ENCODE measurements at places on chromosomes 2 and 18.
A peak's percentile ranks its signal among the peaks of the same experiment; 100 is the strongest.

DNA sequence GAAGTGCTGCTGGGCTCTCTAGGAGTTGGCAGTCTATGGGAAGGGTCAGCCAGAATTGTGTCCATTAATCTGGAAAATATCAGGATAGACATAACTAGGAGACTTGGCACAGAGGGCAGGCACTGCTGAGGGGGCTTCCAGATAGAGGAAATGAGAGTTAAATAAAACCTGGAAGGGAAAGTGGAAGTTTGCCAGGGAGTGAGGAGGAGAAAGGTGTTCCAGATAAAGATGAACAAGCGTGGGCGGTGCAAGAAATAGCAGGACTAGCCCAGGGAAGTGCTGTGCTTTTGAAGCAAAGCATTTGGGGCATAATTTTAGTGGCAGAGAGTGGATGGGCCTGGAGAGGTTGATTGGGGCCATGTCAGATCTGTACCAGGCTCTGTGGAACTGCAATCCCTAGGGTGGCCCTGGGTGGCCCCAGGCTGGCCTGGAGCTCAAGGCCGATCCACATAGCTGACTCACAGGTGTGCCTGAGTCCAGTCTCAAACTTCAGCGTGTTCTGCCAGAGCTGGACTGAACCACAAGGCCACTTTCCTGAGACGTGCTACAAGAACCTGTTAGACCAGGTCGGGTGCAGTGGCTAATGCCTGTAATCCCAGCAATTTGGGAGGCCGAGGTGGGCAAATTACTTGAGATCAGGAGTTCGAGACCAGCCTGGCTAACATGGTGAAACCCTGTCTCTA lies 26.9 kb downstream of the GALM start:
- DNase-seq = no peak

- DNase-seq = no peak
Observed at GRCh38 chr2:215751200-215751910, 262.0 kb downstream of the MREG start.

GRCh38 chr2:221420245-221420644 lies 151.9 kb downstream of the EPHA4 start:
- no peak for DNase-seq

DNA sequence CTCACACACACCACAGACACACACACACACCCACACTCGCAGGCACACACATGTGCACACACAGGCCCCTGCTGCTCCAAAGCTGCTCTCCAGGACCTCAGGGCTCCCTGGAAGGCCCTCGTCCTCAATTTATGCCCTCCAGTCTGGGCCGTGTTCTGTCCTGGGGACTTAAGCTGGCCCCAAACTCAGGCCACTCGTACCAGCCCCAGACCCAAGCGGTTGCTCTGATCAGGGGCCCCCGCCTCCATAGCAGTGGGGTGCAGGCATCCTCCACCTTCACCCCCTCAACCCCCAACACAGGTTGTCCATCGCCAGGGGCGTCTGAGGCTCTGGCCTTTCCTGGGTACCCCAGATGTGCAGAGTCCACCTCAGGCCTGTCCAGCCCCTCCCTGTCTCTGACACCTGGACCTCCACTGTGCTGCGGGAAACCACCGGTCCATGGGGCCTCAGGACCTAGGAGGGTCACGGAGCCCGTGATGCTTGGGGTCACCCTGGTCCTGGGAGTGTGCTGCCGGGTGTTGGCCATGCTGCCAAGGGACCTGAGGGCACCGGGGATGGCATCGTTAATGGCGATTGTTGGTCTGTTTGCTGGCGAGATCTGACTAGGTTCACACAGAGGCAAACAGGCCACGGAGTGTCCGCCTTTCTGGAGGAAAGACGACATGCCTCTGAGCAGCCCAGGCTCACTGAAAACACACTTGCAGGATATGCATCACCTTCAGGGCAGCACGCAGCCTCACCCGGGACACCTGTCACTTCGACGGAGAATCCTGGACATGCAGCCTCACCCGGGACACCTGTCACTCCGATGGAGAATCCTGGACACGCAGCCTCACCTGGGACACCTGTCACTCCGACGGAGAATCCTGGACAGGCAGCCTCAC lies 155.6 kb downstream of the NDUFA10 start:
- DNase-seq = no peak

GRCh38 chr2:38473333-38474005 lies 96.4 kb upstream of the ATL2 start:
- DNase-seq = no peak

DNA sequence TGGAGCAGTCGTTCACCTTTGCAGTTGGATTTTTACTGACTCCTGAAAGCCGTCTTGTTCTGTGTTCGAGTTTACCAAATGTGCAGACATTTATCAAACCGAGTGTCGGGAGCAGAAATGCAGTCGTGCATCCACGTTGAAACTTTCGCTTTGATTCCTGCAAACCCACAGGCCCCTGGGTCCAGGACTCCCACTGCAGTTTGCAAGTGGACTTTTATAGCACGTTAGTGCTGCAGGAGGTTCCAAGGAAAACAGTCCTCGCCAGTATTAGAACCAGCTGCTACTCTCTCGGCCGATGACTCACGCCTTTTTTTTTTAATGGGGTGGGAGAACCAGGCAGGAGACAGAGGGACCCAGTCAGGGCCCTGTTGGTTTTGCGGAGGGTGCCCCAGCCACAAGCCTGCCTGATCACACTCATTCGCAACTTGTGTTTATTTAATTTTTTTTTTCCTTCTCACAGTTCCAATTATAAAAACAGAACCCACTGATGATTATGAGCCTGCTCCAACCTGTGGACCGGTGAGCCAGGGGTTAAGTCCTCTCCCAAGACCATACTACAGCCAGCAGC lies 90.1 kb downstream of the NFATC1 start:
- DNase-seq = no peak

DNA sequence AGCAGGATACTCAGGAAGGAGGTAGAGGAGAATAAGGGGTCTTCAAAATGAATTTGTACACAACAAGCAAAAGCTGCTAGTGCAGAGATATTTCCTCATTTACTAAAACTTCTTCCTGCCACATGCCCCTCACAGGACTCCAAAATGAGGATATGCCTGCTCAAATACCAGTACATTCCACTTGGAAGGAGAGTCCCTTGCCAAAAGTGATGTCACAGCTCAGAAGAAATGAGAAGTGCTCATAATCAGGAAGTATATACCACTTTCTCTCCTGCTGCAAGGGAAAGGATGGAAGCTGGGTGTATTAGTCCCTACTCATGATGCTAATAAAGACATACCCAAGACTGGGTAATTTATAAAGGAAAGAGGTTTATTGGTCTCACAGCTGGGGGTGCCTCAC lies 87.7 kb upstream of the FSHR start:
- no peak for DNase-seq

DNA sequence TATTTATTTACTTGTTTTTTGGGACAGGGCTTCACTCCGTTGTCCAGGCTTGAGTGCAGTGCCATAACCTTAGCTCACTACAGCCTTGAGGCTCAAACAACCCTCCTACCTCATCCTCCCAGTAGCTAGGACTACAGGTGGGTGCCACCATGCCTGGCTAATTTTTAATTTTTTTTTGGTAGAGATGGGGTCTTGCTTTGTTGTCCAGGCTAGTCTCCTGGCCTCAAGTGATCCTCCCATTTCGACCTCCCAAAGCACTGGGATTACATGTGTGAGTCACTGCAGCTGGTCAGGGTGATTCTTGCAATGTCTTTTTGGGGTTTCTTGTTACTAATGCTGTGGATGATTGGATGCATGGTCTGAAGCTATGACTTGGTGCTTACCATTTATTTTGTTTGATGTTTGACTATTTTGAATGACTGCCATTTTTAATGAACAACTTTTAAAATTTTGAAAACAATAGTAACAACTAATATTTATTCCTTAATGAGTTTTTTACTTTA lies 6.5 kb downstream of the CERS6 start:
- DNase-seq = no peak

GRCh38 chr18:58559427-58560186 lies 69.3 kb downstream of the ALPK2 start:
- DNase-seq = no peak

DNA sequence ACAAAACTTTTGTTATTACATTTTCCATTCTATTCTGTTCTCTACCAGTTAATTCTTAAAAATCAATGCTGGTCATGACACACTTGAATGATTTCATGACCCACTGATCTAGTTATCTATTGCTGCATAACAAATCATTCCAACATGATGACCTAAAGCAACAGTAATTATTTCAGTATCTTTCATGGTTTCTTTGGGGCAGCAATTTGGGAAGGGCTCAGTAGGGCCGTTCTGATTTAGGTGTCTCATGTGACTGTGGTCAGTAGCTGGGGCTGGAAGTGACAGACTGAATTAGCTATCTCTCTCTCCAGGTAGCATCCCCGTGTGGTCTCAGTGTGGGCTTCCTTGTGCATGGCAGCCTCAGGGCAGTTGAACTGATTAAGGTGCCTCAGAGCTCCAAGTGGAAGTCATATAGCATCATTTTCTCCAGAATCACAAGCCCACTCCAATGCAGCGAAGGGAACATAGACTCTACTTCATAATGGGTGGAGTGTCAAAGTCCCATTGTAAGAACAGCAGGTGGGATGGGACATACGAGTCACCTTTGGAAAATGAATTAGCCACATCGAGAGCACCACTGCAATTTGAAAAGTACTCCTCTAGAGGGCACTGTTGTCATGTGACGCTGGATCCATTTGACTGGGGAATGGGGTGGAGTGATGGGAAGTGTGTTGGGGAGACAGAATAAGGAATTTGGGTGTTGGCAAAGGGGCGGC lies 39.1 kb upstream of the FAM136A start:
- DNase-seq = peak; percentile 37

GRCh38 chr2:64692401-64692800 lies 38.7 kb upstream of the SERTAD2 start:
- DNase-seq = no peak

GRCh38 chr2:232420463-232421188 lies 14.0 kb downstream of the ALPG start:
- DNase-seq = peak; percentile 64

- DNase-seq = no peak
Observed at GRCh38 chr2:69805887-69806286, 23.6 kb upstream of the GMCL1 start.

GRCh38 chr2:190533968-190534309 lies 583 bp downstream of the NEMP2 start:
- DNase-seq = peak; percentile 63

DNA sequence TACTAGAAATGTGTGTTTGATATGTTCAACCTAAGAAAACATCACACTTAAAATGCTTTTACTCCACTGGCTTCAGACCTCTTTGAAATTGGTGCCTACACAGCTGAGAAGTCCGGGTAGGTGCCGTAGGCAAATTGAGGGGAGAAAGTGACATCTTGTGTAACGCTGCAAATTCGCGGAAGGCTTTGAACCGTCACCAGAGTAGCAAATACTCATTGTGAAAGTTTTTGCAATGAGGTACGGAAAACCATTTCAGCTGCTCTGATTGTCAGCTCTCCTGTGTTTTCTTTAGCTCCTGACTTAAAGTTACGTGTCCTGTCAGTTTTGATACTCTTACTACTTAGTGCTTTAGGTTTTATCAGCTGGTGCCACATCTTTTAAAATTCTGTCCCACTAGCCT lies 224.5 kb downstream of the FAM210A start:
- peak; percentile 61 for DNase-seq

DNA sequence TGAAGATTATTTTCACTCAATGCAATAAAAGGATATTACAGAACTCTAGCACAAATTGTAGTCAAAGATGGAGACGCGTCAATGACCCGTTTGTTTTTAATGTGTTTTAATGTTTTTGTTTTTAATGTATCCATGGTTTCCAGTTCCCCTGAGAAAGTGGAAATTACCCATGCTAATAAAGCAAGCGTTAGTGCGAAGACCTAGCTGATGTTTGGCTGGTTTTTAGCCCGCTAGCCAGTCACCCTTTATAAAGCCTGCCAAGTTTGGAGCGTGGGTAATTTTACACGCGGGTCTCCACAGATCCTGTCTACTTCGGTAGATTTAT lies 430 bp upstream of the CHMP1B start:
- no peak for DNase-seq

GRCh38 chr18:37524498-37525261 lies 40.9 kb downstream of the CELF4 start:
- no peak for DNase-seq

Measured in stimulated activated CD4-positive, alpha-beta T cell treated with anti-CD3 and anti-CD28 coated beads, Interleukin-15, amount 100 ng/mL, for 24 hours (primary cell).